ENCODE measurements at places on chromosomes 16 and 17.

- no peak for DNase-seq
Observed at GRCh38 chr16:11402745-11403533, 57.7 kb downstream of the RMI2 start.

DNA sequence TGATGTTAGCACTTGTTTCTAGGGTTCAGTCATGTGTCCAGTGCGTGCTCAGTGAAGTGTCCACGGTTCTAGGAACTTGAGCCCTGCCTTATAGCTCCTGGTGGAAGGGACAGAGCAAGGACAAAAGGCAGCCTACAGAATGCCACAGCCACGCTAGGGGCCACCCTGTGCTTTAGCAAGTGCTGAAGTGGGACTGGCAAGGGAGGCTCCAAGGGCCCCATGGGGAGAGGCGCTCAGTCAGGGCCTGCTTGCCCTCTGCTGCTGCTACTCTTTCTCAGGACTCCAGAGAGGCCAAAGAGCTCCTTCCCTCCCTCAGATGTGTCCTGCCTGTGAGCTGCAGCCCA is 6.8 kb downstream of the NT5C start:
- no peak for DNase-seq

DNA sequence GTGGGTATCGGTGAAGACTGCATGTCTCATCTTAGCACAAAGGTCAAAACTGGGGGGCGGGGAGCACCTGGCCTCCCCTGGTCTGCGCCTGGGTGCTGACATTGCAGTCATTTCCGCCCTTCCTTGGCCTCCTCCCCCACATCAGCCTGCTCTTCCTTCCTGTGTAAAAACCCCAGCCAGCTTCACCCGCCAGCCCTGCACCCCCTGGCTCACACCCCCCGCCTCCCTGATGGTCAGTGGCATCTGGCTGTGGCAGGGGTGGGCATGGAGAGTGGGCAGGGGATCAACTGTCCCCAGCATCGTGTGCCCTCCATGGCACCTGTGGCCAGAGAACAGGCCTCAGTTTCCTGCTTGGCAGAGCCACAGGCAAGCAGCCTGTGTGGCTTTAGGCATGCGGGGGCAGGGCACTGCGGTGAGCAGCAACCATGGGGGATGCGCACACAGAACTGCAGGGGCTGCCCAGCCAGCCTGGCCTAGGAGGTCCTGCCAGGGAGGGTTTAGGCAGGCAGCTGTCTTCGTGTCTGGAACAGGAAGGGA is 26.5 kb upstream of the LASP1NB start:
- peak; percentile 87 for DNase-seq

- peak; percentile 93 for DNase-seq
Observed at GRCh38 chr17:37743612-37743874, 1.3 kb downstream of the HNF1B start.

GRCh38 chr17:64698725-64699124 is 36.6 kb upstream of the SMURF2 start:
- DNase-seq, result no peak

- no peak for DNase-seq
Observed at GRCh38 chr16:28098959-28099945, 35.7 kb upstream of the GSG1L start.

- DNase-seq, result no peak
Observed at GRCh38 chr17:53949473-53950090, 126.9 kb downstream of the KIF2B start.

DNA sequence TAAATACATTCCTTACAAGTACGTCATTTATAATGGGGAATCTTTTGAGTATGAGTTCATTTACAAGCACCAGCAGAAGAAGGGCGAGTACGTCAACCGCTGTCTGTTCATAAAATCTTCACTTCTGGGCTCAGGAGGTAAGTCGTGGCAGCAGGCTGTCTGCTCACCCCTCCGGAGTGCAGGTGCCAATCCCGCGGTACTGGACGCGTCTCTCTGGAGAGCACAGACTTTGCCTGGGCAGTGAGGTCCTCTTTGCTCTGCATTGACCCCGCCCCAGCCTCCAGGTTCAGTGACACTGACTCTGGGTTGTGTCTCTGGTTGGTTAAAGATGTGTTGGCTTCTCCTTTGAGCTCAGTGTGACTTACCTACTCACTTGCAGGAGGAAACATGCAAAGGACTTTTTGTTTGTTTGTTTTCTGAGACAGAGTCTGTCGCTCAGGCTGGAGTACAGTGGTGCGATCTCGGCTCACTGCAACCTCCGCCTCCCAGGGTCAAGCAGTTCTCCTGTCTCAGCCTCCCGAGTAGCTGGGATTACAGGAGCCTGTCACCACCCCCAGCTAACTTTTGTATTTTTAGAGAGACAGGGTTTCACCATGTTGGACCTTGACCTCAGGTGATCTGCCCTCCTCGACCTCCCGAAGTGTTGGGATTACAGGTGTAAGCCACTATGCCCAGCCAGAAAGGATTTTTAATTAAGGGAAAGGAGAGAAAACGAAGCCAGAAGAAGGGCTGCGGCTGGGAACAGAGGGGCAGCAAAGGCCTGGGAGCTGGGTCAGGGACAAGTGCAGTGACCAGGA is 31.2 kb downstream of the RNF213 start:
- no peak for DNase-seq

- DNase-seq, result peak; percentile 93
Observed at GRCh38 chr17:8220783-8221662, 10.6 kb upstream of the AURKB start.

DNA sequence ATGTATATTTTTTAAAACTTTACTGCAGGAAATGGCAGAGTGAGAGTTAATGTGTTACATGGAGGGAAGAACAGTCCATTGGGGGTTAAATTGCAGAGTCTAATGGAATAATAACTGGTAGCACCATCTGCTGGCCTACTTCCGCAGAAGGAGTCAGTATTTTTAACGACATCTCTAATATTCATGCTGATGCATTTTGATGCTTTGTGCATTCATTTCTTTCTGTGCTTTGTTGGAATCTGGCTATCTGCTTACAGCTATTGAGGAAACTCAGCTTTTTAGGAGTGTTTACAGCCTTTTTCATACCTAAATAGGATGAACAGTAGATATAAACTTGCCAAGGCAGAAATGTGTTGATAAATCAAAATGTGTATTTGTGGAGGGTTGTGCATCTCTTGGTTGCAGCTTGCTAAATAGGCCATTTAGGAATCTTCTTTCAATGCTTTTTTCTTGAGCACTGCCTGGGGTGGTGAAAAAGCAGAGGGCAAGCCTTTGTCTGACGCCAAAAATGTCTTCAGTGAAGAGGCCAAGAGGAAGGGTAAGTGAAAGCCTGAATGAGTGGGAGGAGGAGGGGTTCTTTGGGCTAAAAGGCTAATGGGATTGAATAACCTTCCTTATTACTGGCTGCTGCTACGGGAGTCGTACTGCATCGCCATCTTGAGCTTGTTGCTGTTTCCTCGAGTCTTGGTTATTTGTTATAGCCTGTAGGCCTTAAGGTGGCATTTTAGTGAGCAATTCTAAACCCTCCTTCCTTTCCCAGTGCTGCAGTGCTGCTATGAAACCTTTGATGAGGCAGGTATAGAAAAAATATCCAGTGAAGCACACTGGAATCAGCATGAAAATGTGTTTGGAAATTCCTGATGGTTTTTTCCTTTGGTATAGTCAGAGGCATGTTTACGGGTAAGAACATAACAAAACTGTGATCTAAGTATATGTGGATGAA is 153.3 kb downstream of the CHD9 start:
- DNase-seq, result peak; percentile 72

GRCh38 chr16:67884684-67885083 is at the start of gene NRN1L:
Gene NRN1L (plus strand): TSS chr16:67884885. CDS start chr16:67884904, 19 bp downstream.
- DNase-seq, result peak; percentile 54

All from large intestine (tissue), 12 donors.